ENCODE measurements at places on chromosomes 5 and 9. TPM values are rescaled to one million over a fixed set of nuclear protein-coding genes. Genes with fewer than 3 reads are reported as not detected.

DNA sequence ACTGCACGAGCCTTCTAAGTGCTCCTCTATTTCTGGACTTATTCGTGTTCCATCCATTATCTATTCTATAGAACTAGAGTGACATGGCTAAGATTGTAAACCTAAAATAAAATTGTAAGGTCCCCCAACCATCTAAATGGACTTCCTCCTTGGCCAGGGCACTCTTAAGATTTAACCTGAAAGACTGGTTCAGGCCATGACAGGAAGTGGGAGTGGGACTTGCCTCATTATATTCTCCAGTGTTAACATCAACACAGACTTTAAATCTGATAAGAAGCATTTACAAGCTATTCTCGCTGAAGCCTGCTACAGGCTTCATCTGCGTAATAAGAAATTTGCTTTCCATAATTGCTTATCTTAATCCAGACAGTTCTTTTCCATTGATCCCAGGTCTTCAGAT is 117.0 kb downstream of the SSBP2 start:
- peaks cover 7% of the 10 kb centered on the region for H3K36me3 ChIP-seq
- H3K4me1 ChIP-seq = no peaks in the 10 kb centered on the region
- H3K27me3 ChIP-seq = no peaks in the 10 kb centered on the region
- H3K27ac ChIP-seq = no peak overlapping the region

DNA sequence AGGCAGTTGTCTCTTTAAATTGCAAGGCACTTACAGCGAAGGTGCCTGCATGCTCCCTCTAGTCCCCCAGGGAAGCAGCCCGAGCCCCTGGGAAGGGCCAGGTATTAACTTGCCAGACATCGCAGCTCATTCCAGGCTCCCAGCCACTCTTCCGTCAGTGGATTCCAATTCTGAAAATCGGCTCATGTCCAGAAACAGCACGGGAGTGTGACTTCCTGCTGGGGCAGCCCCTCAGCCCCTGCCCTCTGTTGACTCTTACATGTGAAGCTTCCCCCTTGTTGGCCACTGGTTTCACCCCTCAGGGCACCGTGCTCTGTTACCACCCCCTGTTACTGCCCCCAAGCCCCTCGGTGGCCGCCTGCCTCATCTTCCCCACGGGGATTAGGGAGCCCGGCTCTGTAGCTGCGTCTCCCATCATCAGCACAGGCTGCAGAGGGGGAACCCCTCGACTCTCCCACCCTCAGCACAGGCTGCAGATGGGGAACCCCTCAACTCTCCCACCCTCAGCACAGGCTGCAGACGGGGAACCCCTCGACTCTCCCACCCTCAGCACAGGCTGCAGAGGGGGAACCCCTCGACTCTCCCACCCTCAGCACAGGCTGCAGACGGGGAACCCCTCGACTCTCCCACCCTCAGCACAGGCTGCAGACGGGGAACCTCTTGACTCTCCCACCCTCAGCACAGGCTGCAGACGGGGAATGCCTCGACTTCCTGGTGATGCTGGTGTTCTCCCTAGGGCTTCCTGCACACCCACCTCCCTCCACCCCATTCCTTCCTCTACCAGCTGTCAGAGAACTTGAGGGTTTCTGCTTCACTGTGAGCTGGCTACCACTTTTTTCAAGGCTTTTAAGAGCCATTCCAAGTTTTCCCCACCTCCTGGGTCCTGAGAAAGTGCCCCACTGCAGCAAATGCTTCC is 11.1 kb upstream of the CACNA1B start:
- peaks cover 46% of the 10 kb centered on the region for H3K27me3 ChIP-seq
- DNase-seq = peak; percentile 2
- H3K4me3 ChIP-seq = no peak overlapping the region
- no peaks in the 10 kb centered on the region for H3K36me3 ChIP-seq
- H3K27ac ChIP-seq = no peak overlapping the region
- no peaks in the 10 kb centered on the region for H3K4me1 ChIP-seq

DNA sequence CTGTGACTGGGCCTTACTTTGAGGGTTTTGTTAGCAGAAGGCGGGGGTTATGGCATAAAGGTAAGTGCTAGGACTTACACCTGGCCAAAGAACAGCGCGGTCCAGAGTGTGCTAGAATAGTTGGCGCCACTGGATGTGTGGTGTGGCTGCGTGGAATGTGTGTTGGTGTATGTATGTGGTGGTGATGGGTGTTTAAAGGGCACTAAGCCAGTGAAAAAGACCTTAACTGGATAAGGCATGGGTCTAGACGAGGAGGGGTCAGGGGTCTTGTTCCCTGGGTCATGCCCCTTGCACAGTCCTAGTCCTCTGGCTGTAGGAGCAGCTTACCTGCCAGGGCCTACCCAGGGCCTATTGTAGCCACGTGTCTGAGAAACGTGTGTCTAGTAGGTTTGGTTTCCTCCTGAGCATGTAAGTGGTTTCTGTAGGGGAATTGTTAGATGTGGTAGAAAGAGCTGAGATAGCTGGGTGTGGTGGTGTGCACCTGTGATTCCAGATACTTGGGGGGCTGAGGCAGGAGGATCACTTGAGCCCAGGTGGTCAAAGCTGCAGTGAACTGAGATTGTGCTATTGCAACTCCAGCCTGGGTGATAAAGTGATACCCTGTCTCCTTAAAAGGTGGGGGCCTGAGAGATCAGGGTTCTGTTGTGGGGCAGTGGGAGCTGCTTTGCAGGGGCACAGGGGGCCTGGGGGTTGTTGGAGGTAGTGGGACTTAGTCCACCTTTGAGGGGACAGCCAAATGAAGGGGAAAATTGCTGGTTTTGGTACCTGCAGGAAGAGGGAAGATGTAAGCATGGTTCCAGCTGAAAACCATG is 55.2 kb downstream of the HSPA4 start:
- H3K27ac ChIP-seq = no peak overlapping the region
- DNase-seq = no peak
- H3K4me1 ChIP-seq = peaks cover 3% of the 10 kb centered on the region
- H3K4me3 ChIP-seq = no peak overlapping the region
- peaks cover 39% of the 10 kb centered on the region for H3K36me3 ChIP-seq

DNA sequence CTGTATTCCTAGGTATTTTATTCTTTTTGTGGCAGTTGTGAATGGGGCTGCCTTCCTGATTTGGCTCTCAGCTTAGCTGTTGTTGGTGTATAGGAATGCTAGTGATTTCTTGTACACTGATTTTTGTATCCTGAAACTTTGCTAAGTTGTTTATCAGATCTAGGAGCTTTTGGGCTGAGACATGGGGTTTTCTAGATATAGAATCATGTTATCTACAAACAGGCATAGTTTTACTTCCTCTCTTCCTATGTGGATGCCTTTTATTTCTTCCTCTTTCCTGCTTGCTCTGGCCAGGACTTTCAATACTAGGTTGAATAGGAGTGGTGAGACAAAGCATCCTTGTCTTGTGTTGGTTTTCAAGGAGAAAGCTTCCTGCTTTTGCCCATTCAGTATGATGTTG is 129.9 kb downstream of the DMXL1 start:
- no peaks in the 10 kb centered on the region for H3K4me1 ChIP-seq
- no peak overlapping the region for H3K4me3 ChIP-seq
- H3K27me3 ChIP-seq = no peaks in the 10 kb centered on the region
- no peak for DNase-seq

- H3K27ac ChIP-seq = no peak overlapping the region
- peaks cover 16% of the 10 kb centered on the region for H3K36me3 ChIP-seq
- H3K4me3 ChIP-seq = no peak overlapping the region
- H3K4me1 ChIP-seq = peaks cover 3% of the 10 kb centered on the region
Observed at GRCh38 chr5:176161431-176161830, 76.8 kb upstream of the SIMC1 start.

DNA sequence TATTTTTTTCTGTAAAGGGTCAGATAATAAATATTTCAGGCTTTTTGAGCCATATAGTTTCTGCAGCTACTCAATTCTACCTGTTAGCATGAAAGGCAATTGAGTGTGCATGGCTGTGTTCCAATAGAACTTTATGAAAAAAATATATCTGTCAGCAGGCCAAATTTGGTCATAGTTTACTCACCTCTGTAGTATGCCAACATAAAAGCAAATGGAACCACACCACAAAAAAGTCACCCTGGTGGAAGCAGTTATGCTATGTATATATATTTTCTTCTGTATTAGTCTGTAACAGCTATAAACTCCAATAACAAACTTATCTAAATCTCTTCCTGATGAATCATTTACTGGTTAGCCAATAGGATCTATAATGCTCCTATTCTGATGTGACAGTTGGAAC is 3.4 kb downstream of the SLC38A9 start:
- no peak for DNase-seq
- no peaks in the 10 kb centered on the region for H3K4me1 ChIP-seq
- no peaks in the 10 kb centered on the region for H3K27me3 ChIP-seq
- no peak overlapping the region for H3K4me3 ChIP-seq
- no peaks in the 10 kb centered on the region for H3K36me3 ChIP-seq
- H3K27ac ChIP-seq = no peak overlapping the region

The KLF9 gene
- total RNA-seq = 11.9 TPM

The DMRTA1 gene
- total RNA-seq = not detected

The PCDHA4 gene
- 0.04 TPM for total RNA-seq

The LRRC19 gene
- total RNA-seq = not detected

GRCh38 chr9:86368871-86369521 is 14.8 kb upstream of the TUT7 start:
- no peak overlapping the region for H3K4me3 ChIP-seq
- no peaks in the 10 kb centered on the region for H3K27me3 ChIP-seq
- H3K27ac ChIP-seq = no peak overlapping the region
- no peaks in the 10 kb centered on the region for H3K4me1 ChIP-seq

DNA sequence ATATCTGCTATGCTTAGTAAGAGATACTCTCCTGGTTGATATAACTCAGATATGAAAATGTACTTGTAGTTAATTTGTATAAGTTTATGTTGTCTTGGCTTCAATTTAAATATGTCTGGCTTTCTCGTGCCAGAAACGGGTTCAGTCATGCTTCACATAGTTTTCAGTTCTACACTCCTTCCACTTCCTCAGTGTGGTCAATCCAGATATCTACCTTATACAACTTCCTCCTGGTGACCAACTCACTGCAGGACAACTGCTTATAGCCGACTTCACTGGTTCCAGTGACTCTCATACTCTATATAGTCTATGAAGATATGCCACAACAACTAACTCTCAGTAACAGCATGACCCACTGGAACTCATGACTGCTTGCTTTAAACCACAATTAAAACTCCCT is 690.4 kb downstream of the SLCO4C1 start:
- no peak overlapping the region for H3K27ac ChIP-seq
- H3K36me3 ChIP-seq = no peaks in the 10 kb centered on the region
- DNase-seq = no peak
- no peak overlapping the region for H3K4me3 ChIP-seq
- H3K27me3 ChIP-seq = no peaks in the 10 kb centered on the region

DNA sequence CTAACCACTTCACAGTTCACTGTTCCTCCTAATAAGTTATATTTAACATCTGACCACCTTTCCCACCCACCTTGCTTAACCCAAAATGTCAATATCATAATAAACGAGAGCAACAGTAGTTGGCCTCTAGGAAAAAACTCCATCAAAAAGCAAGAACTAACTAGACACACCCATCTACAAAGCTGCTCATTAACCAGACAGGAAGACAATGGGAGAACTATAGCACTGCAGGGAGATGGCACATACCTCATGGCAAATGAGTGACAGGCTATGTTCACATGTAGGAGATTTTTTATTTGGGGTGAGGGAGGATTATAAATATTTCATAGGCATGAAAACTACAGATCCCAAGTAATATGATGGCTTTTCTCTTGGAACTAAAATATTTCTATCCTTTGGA is 23.6 kb upstream of the CDK5RAP2 start:
- no peaks in the 10 kb centered on the region for H3K4me1 ChIP-seq
- H3K27ac ChIP-seq = no peak overlapping the region
- no peaks in the 10 kb centered on the region for H3K27me3 ChIP-seq
- no peak overlapping the region for H3K4me3 ChIP-seq

DNA sequence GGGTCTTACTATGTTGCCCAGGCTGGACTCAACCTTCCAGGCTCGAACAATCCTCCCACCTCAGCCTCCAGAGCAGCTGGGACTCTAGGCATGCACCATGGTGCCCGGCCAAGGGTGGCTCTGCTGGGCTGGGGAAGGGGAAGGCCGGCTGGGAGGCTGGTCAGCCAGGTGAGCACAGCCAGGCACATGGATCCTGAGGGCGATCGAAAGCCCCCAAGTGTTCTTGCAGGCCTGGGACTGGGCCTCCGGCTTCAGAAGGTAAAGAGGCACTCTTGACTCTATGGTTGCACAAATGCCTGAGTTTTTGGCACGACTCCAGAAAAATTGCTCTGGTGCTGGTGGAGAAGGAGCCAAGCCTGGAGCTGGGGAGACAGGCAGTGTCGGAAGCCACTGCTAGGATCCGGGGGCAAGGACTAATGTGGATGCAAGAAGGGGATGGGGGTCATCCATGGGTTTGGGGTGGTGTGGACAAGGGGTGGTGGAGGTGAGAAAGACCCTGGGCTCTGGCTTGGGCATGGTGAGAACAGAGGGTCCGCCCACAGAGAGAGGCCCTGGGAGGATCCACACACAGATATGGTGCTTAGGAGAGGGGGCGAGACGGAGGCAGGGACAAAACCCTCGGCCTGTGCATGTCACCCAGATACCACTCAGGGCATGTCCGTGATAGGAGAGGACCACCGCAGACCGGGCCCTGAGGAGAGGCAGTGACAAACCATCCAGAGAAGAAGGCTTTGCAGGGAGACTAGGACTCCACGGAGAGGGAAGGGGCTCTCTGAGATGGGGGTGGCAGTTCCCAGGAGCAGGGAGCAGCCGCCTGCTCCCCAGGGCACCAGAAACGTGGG is 51.1 kb upstream of the COL5A1 start:
- no peak for DNase-seq
- no peak overlapping the region for H3K4me3 ChIP-seq
- no peaks in the 10 kb centered on the region for H3K4me1 ChIP-seq

- peaks cover 60% of the 10 kb centered on the region for H3K36me3 ChIP-seq
- no peaks in the 10 kb centered on the region for H3K27me3 ChIP-seq
- H3K4me3 ChIP-seq = no peak overlapping the region
- no peak overlapping the region for H3K27ac ChIP-seq
Observed at GRCh38 chr5:112863549-112863948, 2.5 kb downstream of the SRP19 start.

The IER5L gene
- 5.7 TPM for total RNA-seq

DNA sequence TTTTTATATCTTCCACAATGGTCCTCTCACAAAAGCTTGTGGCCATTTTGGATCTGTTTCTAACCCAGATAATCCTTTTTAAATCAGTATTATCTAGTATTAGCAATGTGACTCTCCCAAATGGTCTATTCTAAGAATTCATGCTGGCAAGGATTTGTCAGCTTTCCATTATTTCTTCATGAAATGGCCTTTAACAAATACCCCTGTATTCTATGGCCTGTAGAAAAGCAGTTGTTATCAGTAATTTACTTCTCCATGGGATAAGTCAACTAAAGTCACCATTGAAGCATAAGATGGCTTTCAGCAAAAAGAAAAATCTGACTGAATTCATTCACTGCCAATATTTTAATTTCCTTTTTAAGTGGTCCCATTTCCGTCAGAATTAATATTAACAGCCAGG is 346.4 kb upstream of the FAM174A start:
- no peak overlapping the region for H3K27ac ChIP-seq
- no peaks in the 10 kb centered on the region for H3K27me3 ChIP-seq
- H3K4me1 ChIP-seq = no peaks in the 10 kb centered on the region
- no peak for DNase-seq
- H3K4me3 ChIP-seq = no peak overlapping the region

DNA sequence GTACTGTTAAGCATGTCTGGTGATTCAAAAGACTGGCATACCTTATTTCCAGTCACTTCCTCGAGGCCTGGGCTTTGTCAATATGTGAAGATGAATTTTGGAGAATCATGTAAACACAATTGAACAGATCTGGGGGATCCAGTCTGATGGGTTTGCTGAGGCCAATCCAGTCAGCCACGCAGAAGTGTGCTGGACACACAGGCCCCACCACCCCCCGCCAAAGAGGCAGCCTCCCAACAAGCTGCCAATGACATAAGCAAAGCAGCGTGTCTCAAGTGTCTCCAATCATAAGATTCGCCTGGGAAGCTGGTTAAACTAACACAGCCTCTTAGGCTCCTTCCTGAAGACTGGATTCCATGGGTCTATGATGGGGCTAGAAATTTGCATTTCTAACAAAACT is 192.9 kb upstream of the KLF9 start:
- no peak for DNase-seq
- H3K27ac ChIP-seq = no peak overlapping the region
- no peak overlapping the region for H3K4me3 ChIP-seq
- no peaks in the 10 kb centered on the region for H3K36me3 ChIP-seq
